Neural progenitor cell (in vitro differentiated cells): ENCODE measurements at places on chromosomes 12 and 14. TPM values are rescaled to one million over a fixed set of nuclear protein-coding genes. Genes with fewer than 3 reads are reported as not detected.

Gene ACSS3
- 22.9 and 26.5 TPM in 2 replicates for total RNA-seq

Gene INSM2
- total RNA-seq: not detected in 2 replicates

- H3K27ac ChIP-seq: no peak overlapping the region
- H3K36me3 ChIP-seq: no peaks in the 10 kb centered on the region
- peak; percentile 71 for DNase-seq
- no peak overlapping the region for H3K4me3 ChIP-seq
Measured at GRCh38 chr14:78356391-78356790, 186.2 kb downstream of the NRXN3 start.

Gene EIF2S3B
- 1.4 and 1.8 TPM in 2 replicates for total RNA-seq

DNA sequence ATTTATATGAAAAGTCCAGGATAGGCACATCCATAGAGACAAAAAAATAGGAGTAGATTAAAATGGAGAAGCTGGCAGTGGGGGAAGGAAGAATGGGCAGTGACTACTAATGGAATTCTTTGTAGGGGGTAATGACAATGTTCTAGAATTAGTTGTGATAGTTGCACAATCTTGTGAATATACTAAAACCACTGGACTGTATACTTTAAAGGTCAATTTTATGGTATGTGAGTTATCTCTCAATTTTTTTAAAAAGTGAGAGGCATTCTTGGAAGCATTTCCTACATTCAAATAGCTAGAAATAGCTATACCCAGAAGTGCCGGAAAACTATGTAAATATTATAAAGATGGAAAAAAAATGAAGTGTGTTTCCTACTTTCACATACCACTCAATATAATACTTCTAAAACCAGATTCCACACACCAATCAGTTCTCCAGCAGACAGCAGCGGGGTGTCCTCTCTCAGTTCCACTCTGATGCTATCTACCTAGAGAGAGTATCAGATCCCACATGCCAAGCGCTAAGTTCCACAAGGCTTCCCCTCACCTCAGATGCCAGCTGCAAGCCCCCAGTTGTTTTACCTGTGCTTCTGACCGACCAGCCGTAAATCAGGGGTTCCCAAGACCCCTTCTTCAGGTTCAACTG is 41.7 kb upstream of the NID2 start:
- DNase-seq: no peak
- no peaks in the 10 kb centered on the region for H3K27me3 ChIP-seq
- H3K4me1 ChIP-seq: peaks cover under 1% of the 10 kb centered on the region
- H3K36me3 ChIP-seq: no peaks in the 10 kb centered on the region

DNA sequence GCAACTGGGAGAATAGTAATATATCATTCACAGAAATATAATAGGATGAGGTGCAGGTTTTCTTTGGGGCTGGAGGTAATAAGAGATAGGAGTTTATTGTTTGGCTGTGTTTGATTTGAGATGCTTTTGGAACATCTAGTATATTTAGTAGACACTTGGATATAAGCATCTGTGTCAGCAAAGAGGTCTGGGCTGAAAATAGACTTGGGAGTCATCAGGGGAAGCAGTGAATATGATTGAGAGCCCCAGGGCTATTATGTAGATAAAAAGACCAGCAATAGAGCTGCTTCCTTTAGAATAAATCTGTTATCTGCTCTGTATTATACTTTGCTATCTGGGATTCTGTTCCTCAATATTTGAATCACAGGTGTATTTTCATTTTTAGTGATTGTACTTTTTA is 36.6 kb downstream of the SPATA7 start:
- no peak overlapping the region for H3K27ac ChIP-seq
- no peak overlapping the region for H3K4me3 ChIP-seq
- no peaks in the 10 kb centered on the region for H3K27me3 ChIP-seq

DNA sequence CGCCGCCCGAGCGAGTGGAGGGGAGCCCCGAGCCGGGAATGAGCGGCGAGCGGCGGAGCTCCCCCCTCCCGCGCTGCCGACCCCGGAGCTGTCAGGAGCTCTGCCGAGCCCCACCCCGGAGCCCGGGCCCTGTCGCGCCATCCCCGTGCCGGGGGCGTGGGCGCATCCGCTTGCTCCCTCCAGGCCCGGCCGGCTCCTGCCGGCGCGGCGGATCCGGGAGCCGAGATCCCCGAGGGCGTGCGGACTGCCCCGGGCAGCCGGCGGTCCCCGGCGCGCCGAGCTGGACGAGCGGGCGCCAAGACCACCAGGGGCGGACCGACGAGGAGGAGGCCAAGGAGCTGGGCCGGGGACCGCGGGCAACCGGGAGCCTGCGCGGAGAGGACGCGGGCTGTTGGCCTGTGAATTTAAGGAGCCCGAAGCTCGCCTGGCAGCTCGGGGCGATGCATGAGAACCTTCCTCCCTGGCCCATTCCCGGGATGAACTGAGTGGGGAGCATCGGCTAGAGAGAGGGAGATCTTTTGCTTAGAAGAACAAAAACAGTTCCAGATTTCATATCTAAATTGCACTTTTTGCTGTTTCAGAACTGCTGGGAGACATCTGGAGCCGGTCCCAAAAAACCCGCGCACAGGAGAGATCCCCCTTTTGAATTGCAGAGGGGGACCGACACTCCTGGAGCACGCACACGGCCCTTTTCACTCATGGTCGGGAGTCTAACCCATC is 2.0 kb downstream of the PTHLH start:
- DNase-seq: peak; percentile 74
- peaks cover 100% of the 10 kb centered on the region for H3K27me3 ChIP-seq
- peaks cover 24% of the 10 kb centered on the region for H3K4me1 ChIP-seq
- no peak overlapping the region for H3K27ac ChIP-seq
- peak overlapping the region; percentile 54 for H3K4me3 ChIP-seq
